NCI-H524 treated with DMSO at 0.1 percent for 48 hours (cell line): ENCODE measurements at places on chromosomes 1 and 21.

- DNase-seq = no peak
Measured at GRCh38 chr1:213704941-213705340, 282.8 kb upstream of the PROX1 start.

DNA sequence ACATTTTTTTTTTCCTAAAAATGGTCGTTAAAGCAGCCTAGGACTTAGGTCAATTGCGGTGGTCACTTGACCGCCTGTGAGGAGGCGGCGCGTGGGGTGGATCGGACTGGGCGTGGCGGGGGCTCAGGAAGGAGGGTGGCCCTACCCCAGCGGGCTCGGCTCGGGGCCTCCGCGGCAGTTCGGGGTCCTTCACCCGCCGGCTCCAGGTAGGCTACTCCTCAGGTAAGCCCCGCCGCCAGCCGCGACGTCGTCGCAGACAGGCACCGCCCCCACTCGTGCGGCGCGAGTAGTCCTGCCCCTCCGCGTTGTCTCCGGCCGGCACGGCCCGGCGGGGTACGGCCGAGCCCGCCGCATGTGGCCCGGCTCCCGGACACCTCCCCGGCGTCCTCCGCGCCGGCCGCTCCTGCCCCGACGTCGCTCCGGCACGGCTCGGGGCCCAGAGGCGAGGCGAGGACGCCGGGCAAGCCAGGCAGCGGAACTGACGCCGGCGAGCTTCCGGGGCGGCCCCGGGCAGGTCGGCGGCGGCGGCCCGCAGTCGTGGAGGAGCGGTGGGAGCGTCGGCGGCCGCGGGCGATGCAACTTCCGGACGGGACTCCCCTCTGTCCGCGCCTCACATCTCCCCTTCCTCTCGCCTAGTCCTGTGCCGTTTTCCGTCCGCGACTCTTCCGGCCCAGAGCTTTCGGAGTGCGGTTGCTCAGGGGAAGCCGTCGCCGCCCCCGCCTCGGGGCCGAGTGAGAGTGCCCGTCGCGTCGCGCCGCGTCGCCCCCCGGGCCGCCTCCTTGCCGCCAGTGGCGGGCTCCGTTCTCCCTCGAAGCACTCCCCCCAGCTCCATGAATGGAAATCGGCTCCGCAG lies at the start of gene AGO3:
Gene AGO3 (plus strand): TSS at position 513 of the 853 bp plus-strand sequence. CDS start 322 bp downstream, at position 835.
- peak; percentile 64 for DNase-seq

- no peak for DNase-seq
Measured at GRCh38 chr1:244154508-244154871, 103.4 kb downstream of the ZBTB18 start.

DNA sequence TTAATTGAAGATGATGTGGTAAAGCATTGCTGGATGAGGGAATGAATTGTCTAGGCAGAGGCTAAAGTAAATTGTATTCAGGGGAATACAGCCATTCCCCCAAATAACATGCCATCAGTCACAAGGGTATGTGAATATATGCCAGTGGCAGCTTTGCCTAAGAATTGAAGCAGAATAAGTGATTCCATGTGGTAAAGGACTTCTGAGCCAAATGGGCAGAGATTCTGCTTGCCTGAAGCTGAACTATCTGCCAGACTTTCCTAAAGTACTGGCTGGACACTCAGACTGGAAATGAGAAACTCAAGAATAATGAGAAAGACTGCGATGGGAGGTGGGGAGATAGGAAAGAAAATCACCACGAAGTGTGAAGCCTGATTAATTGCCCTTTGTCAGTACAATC lies 2.4 kb downstream of the LIX1L start:
- no peak for DNase-seq

DNA sequence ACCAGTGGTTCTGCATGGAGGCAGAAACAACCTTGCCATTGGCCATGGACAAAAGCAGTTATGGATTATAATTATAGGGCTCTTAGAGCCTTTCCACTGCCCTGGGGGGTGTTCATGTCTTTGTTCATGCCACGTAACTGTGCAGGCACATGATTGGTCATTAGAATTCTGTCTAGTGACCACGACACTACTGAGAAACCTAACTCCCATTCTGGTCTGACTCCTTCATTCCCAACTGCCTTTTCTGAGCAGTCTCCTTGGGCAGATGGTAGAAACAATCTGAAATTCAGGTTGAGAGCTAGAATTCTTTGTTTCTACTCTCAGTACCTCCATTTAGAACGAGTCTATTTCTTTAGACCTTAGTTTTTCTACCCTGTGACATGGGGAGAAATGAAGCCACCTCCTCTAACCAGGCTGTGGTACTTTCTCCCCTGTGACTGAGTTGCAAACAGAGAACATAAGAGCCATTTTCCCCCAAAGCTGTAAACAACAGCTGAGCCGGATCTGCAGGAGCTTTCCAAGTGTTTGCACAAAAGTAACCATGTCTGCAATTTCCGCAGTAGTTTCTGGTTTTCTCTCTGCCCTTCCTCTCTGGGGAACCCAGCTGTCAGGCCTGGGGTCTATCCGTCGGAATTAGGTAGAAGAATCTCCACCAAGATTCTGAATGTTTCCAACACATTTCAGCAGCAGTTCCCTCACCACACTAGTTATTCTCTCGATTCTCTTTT lies 37.7 kb upstream of the IPO9 start:
- DNase-seq = no peak

DNA sequence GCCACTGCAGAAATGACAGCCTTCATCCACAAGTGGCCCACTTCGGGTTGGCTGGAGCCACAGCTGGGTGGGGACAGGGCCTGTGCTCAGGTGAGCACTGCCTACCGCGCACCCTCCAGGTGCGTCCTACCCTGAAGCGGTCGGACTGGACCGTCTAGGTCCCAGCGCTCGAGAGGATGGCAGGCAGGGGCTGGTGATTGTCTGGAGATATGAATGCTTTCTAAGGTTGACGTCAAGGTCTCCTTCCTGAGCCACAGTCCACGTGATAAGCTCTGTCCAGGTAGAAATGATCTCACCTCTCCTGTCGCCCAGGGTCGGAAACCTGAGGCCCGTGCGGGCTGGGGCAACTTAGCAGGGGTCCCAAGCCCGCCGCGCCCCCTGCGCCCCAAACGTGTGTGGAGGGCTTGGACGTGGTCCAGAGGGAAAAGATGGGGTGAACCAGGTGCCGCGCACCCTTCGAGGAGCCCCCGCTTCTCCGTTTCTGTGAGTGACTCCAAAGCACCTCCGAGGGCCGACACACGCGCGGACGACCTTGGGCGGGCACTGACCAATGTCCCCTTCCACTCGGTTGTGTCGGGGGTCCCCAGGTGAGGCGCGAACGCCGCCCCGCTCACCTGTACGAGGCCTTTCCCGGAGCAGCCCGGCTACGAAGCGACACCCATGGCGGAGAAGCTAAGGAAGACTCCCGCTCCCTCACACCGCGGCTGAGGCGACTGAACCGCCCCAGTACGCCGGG lies 853 bp upstream of the DOP1B start:
- no peak for DNase-seq

DNA sequence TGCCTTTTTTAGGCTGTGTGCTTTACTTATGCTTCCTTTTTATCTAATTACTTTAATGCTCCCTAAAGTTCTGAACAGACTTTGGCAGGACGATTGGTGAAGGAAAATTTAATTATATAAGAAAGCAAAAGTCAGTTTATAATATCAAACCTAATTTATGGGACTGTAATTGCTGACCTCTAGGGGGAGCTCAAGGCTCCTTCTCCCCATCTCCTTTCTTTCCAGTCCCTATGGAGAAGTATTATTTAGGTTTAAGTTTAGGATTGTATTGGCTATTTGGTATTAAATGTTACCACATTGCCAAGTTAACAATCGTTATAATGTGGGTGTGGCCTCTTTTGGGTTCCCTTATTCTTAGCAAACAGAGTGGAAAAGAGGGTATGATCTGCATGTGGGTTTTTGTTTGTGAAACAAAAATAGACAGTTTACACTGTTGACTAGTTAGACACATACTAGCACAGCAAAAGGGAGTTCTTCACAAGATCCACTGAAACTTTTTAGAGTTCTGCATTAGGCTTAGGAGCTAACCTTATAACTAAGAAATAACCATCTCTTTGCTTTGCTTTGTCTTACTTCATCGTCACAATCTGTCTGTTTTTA lies 48.2 kb upstream of the TNFSF4 start:
- DNase-seq = no peak

DNA sequence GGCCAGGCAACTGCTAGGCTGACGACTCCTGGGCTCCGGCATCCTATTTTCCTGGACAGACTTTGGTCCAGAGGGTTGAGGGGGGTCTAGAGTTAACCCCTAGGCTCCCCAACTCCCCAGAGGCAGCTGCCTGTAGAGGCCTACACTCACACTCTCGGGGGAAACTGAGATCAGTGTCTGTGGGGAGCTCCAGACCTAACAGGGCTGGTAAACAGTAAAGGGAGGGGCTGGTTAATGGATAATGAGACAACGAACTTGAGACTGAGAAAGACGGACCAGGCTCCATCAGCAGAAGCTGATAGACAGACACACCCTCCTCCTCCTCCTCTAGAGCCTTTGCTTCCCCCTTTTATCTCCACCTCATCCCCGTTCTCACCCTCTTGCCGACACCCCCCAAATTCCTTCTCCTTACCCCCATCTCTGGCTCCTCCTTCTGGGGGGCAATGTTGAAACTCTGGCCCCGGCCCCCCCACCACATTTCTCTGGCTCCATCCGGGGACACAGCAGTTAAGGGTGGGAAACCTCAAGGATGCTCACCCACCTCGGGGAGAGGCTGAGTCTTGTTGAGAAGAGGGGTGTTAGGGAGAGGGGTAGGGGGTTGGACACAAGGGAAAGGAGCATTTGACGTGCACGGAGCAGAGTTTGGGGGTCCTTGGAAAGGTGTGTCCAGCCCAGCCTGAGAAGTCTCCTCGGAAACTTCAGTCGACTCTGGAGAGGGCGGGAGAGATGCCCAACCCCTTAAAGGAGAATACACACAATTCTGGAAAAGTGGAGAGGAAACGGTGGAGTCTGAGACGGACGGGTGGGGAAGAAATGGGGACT lies at the start of gene MTMR11:
Gene MTMR11 (minus strand): TSS at position 710 of the 822 bp plus-strand sequence. CDS start 232 bp downstream, at position 478.
- DNase-seq = no peak

DNA sequence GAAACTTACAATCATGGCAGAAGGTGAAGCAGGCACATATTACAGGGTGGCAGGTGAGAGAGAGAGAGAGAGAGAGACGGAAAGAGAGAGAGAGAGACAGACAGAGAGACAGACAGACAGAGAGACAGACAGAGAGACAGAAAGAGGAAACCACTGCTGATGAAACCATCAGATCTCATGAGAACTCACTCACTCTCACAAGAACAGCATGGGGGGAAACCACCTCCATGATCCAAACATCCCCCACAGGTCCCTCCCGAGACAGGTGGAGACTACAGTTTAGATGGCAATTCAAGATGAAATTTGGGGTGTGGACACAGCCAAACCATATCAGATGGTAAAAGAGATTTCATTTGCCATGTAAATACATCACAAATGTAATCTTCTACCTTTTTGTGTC lies 708.1 kb downstream of the MRPL39 start:
- DNase-seq = no peak

DNA sequence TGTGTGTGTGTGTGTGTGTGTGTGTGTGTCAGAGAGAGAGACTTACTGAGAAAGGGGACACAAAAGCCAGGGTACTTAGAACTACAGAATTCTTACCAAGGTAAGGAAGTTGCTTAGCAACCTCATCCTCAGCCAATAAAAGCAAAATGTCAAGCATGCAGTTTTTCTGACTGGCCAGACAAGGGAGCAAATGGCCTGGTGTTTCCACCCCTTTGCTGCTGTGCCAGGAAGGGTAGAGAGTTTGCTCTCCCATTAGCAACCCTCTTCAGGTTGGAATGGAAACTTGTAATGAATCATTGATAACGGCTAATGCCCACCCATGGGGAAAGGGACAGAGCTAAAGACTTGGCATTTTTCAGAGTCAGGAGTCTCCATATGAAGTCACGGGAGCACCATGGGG lies 10.6 kb downstream of the RXRG start:
- no peak for DNase-seq

GRCh38 chr1:1788136-1788535 lies 9.9 kb upstream of the NADK start:
- no peak for DNase-seq

DNA sequence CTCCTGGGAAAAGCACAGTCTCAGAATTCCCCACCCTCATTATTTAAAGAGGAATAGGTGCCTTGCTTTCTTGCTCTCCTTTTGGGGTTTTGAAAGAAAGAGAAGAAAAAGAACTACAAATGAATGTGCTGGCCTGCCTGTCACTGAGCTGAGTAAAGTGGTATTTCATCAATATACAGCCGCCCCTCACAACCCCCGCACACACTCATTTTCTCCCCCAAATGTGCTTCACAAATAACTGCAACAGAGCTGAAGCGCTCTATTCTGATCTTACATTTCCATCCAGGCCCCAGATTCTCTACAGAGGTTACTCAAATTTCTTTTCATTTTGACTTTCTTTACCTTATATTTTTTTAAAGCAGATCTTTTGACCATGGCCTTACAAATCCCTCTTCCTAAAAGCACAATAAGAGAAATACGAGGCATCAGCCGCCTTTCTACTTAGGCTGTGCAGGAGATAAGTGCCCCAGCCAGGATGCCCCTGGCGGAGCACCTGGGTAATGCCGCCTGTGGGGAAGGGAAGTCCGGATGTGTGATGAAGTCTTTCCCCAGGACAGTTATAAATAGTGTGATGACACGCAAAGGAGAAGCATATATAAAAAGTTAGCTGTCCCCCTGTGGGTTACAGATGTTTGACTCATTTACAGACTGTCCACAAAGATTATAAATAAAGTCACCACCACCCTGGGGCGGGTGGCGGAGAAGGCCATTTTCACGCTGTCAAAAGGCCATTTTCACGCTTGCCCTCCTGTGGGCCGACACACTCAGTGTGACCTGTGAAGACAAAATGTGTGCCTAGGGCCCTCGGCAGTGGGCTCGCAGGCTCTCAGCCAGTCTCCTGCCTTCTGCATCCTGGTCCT lies 6.5 kb downstream of the KCNN3 start:
- DNase-seq = no peak

GRCh38 chr1:21763236-21763635 lies 19.7 kb downstream of the USP48 start:
- no peak for DNase-seq
